ENCODE measurements at places on chromosomes 3 and 15.
A peak's percentile ranks its signal among the peaks of the same experiment; 100 is the strongest.

DNA sequence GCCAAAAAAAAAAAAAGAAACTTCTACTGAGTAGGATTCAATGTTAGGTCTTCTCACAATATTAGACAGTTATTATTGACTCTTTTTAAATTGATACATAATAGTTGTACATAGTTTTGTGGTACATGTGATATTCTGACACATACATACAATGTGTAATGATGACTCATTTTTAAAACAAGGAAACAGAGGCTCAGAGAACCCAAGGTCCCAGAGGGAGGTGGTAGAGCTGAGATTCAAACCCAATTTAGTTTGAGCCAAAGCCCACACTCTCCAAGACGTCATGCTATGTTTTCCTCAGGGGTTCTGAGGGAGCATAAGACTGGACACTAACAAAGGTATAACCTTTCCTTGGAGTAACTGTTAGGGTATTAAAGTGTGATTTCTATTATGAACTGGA is 40.6 kb downstream of the MYO5C start:
- peak; percentile 65 for DNase-seq

GRCh38 chr3:114903213-114903612 is 243.9 kb downstream of the ZBTB20 start:
- no peak for DNase-seq

GRCh38 chr3:20225769-20226168 is 39.8 kb upstream of the SGO1 start:
- no peak for DNase-seq

GRCh38 chr3:186193534-186194450 is 84.9 kb upstream of the ETV5 start:
- no peak for DNase-seq

- DNase-seq: peak; percentile 54
These were observed 768 bp upstream of the SEMA5B start for GRCh38 chr3:123028233-123028828.

DNA sequence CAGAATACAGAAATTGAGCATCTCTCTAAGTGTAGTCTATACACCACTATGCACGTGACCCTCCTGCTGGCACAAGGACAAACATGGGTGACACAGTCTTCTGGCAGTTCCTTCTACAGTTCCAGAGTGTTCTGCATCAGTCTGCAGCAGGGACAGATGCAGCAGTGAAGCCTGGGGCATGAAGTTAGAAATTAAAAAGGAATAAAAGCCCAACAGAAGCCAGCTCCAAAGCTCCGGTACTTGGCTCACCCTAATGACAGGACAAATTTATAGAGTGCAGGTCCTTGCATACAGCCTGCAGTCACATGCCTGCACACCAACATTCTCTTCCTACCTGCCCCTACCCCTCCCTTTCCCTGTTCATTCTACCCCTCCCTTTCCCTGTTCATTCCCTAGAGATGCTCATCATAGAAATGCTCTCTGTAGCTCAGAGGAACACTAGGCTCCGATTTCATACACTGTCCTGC is 15.0 kb downstream of the UACA start:
- no peak for DNase-seq

GRCh38 chr3:16300307-16300706 is 35.3 kb downstream of the OXNAD1 start:
- no peak for DNase-seq

- DNase-seq: peak; percentile 31
These were observed 189.7 kb downstream of the CDIN1 start for GRCh38 chr15:36769098-36769497.

DNA sequence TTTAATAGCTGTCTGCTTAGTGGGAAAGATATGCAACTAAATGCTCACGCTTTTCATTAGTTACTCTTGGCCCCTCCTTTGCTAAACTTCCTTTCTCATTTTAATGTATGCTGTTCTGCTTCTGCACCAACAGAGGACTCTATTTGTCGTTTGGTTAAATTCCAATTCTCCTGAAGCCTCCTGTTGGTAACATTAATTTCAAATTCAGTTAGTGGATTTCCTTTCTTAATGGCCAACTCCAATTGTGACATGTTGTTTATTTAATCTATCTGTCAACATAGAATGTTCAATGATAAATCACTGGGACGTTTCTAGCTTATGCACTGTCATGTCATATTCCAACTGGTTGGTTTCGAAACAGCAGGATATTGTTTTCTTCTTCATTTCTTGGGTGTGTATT is 467.4 kb upstream of the BCHE start:
- no peak for DNase-seq

- peak; percentile 96 for DNase-seq
These were observed 14.4 kb upstream of the TKT start for GRCh38 chr3:53269888-53270880.

GRCh38 chr3:124034016-124034843 is 42.3 kb upstream of the ROPN1 start:
- no peak for DNase-seq

- peak; percentile 25 for DNase-seq
These were observed 97.5 kb downstream of the CFAP20DC start for GRCh38 chr3:58952128-58952917.

- DNase-seq: no peak
These were observed 4.4 kb downstream of the SH3BP5 start for GRCh38 chr3:15327941-15328340.

GRCh38 chr3:62703451-62704167 is 171.6 kb downstream of the CADPS start:
- DNase-seq: no peak

GRCh38 chr3:194989241-194989640 is 281.7 kb downstream of the XXYLT1 start:
- no peak for DNase-seq

DNA sequence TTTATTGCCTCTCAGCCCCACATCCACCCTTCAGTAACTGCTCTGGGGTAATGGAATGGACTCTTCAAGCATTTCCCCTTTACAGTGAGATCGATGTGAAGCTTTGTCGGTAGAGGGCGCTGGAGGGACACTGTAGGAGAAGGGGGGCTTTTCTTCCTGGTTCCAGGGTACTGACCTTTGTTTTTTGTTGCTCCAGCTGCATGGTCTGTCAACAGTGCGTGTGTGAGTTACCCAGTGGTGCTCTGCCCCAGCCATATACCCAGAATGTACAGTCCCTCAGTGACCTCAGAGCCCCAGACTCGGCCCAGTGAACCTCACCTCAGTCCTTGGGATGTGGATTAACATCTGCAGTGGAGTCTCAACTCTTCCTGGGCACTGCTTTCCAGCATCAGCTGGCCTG is 180.3 kb upstream of the TSC22D2 start:
- no peak for DNase-seq

DNA sequence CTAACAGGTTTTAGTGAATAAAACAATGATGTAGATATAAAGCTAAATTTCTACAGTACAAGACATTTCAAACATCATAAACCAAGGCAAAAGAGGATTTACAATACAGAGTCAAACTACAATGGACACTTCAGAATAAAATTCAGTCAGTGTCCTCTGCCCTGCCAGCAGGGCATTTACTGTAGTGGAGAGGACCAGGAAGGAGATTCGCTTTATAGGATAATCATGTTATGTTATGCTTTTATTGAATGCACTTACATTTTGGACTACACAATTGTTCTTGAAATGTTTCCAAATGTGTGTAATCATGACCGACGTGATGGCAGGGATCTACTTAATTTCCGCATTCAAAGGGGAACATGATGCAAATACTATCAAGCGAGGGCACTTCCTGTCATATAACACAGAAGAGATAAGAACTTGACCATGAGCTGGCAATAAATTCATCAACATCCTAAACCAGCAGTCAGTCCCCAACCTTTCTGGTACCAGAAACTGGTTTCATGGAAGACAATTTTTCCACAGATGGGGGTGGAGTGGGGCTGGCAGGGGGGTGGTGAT is 925.6 kb downstream of the FHIT start:
- DNase-seq: no peak

DNA sequence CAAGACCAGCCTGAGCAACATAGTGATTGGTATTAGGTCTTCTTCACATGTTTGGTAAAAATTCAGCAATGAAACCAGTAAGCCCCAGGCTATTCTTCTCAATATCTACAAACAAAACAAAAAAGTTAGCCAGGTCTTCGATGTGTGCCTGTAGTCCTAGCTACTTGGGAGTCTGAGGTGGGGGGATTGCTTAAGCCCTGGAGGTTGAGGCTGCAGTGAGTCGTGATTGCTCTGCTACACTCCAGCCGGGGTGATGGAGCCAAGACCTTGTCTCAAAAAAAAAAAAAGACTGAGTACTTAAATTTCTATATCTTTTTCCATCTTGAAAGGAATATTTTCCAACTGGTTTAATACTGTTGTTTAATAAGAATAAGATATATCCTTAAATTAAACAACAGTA is 106.8 kb downstream of the MBNL1 start:
- DNase-seq: no peak

- DNase-seq: no peak
These were observed 254.9 kb downstream of the TJP1 start for GRCh38 chr15:29567336-29567735.

DNA sequence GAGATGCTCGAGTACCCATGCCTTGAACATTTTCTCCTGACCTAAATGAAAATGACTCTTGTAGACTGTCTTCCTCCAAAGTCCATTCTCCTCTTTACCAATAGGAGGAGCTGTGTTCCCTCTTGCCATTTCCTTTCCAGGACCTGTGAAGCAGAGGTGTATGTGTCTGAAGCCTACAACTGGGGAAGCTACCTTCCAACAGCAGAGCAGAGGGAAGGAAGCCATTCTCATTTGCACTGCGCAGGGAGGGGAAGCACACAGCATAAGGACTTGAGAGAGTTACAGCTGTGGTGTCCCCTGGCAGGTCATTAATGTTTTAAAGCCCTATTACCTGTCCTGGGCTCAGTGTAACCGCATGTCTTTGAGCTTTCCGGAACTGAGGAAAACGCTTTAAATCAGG is 38.7 kb downstream of the HSPBAP1 start:
- DNase-seq: peak; percentile 5

DNA sequence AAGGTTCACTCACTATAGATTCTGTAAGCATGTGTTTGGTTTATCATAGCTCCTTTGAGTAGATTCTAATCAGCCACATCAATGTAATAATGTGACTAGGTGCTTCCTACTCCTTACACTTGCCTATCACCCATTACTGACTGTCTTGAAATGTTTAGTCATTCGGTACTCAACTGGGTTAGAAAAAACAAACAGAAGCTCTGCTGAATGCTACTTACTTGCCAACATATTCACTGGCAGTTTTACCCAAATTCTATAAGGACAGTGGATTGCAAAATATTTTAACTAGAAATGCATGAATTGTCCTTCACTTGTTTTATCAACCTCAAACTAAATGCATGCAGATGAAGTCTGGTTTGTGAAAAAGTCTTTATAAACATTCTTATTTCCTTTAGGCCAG is 352.1 kb upstream of the ALCAM start:
- DNase-seq: peak; percentile 13

DNA sequence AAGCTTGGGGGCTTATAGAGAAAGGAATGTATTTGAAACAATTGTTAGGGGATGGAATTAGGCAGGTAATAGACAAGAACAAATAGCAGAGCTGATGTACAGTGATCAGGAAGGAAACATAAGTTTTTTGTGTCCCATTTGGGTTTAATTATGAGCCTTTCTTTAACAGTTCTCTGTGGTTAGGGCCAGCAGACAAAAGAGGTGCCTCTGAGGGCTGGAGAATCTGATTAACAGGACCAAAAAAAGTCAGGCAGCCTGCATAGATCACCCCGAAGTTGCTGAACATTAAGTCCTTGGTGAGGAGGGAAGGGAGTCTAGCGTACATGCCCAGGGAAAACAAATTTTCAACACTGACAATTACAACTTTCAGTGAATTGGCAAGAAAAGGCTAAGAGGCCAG is 88.6 kb upstream of the SPRED1 start:
- no peak for DNase-seq

DNA sequence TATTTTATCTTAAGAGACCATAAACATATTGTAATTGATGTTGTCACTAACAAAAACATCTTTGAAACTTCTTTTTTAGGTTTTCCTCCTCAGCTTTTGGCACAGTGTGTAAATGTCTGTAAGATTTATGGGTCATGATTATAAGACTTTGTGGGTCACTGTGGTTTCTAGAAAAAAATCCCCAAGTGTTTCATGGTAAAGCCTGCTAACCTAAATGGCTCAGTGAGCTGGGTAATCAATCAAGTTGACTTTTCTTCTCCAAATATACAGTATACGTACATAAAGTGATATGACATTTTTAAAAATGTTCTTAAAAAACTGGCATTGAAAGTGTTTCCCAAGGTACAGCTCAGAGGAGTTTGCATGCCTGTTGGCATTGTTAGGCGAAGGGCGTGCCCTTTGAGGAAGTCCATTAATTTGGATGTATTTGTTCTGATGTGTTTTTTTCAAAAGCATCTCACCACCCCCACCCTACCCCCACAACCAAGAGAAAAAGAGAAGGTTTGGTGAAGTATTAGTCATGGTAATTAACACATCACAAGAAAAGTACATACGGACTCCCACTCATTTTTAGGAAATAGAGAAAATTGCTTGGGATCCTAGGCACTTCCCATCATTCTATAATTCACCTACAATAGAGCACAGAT is 385.4 kb upstream of the LRRC3B start:
- DNase-seq: no peak

DNA sequence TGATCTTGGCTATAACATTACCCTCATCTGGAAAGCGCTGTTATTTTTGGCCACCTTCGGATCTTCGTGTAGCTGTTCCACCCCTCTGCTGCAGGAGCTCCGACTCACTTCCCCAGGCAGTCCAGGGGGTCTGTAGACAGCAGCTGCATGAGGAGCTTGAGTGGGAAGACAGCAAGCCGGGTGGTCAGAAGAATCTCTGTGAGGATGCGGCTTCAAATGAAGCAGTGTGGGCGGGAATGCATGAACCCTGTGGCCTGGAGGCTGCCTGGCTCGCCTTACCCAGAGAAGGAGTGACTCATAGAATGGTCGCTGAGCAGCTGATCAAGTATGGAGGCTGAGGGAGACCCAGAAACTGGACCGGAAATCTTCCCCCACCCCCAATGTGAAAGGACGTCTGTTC is 45.2 kb upstream of the NR2F2 start:
- DNase-seq: peak; percentile 100

- no peak for DNase-seq
These were observed 330.9 kb downstream of the SHQ1 start for GRCh38 chr3:72517336-72517735.

DNA sequence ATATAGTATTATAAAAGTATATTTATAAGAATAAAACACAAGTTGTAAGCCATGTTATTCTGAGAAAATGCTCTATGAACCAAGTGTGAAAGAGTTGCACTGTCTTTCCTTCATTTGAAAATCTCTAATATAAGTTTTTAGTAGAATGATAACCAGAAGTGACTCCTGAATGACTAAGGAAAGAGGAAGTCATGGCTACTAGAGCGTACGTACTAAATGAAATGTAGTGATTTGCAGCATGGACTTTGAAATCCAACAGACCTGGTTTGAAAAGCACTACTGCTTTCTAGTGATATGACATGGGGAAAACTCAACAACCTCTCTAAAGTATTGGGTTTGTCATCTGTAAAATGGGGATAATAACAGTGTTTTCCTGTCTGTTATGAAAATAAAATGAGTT is 10.3 kb upstream of the DNAJC13 start:
- DNase-seq: no peak

Measured in skeletal muscle cell (primary cell).